ENCODE measurements at places on chromosomes 2 and 18.

GRCh38 chr2:200861617-200862155 is 2.8 kb downstream of the CLK1 start:
- DNase-seq = no peak

DNA sequence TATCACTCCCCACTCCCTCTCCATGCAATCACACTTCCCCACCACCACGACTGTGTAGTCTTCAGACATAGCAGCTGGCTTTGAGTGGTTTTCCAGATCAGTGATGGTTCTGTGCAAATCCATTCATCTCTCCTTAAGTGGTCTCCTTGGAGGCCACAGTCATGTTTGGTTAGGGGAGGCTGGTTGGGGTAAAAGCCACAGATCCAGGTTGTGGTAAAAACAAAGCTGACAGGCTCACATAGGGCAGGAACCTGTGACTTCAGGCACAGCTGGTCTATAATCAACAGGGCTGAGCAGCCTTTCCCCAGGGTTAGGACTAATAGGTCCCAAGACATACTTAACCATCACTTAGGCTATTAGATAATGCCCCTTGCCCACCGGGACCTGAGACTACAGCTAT is 46.2 kb upstream of the FZD7 start:
- no peak for DNase-seq

DNA sequence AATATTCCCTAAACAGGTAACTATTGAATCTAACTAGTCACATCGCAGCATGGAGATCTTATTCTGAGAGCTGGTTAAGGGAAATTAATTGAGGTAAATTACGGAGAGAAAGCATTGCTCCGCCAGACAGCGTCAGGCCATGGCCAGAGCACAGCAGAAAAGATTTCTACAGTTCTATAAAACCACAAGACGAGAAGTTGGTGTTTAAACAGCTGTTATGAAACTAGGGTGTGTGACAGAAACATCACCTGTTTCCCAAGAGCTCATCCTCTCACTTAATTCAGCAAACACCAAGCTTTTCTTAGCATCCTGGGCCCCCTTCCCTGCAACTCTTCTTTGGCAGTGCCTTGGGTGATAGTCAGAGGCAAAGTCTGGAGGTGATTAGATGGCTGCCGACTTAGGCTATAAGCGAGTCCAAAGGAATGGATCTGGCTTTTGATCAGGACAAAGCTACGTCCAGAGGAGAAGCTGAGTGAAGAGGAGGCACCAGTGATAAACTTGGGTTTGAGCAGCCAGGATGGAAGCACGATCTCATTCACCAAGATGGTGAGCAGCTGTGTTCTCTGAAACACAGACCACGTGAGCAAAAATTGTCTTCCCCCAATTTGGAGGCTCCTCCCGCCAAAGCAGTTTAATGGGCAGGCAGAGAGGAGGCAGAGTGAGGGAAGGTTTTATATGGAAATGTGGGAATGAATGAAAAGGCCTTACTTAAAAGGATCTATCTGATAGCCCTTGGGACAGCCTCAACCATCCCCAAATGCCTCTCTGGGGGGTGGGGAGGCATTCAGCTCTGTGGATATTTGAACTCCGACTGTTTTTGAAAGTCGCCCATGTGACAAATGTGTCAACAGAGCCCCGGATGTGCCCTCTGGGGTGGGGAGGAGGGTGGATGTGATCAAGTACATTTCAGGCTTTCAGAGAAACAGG is 57.8 kb downstream of the PKDCC start:
- no peak for DNase-seq

DNA sequence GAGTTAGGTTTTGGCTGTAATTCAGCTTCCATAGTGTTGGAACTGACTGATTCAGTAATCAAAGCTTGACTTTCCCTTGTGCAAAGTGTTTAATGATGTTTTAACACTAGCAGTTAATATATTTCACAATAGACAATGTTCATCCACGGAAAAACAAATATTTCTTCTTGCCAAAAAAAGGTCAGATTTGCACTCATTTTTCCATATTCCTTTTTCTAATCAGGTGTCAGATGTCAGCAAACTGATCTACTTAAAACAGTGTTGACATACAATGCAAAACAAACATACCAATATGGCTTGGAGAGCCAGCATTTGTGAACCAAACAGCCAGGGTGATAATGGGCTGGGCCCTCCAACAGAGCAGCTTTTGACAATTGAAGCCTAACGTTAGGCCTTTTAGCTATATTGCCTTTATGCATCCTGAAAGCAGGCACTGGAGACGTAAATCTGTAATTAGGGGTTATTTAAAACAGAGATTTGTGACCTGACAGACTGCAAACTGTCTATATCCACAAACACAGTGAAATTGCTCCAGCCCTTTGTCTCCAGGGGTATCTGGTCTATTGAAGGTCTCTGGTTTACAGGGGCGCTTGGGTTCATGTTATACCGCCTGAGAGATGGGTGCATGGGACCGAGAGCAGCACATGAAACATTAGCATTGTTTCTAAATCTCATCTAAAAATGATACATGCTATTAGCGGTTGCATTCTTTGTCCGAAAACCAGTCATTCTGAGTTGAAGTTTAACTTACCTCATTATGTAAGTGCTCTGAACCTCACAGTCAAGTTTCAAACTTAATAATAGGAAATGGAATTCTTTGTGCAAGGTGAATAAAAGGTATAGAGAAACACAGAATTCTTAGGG is 7.1 kb upstream of the CDCA7 start:
- DNase-seq = no peak

Data from GM18507 (cell line).